ENCODE measurements at places on chromosomes 12 and 14.

GRCh38 chr12:122282061-122282460, 15.8 kb upstream of the VPS33A start:
- no peaks in the 10 kb centered on the region for H3K4me1 ChIP-seq
- no peak for DNase-seq
- peaks cover 18% of the 10 kb centered on the region for H3K36me3 ChIP-seq
- H3K4me3 ChIP-seq, result no peak overlapping the region

DNA sequence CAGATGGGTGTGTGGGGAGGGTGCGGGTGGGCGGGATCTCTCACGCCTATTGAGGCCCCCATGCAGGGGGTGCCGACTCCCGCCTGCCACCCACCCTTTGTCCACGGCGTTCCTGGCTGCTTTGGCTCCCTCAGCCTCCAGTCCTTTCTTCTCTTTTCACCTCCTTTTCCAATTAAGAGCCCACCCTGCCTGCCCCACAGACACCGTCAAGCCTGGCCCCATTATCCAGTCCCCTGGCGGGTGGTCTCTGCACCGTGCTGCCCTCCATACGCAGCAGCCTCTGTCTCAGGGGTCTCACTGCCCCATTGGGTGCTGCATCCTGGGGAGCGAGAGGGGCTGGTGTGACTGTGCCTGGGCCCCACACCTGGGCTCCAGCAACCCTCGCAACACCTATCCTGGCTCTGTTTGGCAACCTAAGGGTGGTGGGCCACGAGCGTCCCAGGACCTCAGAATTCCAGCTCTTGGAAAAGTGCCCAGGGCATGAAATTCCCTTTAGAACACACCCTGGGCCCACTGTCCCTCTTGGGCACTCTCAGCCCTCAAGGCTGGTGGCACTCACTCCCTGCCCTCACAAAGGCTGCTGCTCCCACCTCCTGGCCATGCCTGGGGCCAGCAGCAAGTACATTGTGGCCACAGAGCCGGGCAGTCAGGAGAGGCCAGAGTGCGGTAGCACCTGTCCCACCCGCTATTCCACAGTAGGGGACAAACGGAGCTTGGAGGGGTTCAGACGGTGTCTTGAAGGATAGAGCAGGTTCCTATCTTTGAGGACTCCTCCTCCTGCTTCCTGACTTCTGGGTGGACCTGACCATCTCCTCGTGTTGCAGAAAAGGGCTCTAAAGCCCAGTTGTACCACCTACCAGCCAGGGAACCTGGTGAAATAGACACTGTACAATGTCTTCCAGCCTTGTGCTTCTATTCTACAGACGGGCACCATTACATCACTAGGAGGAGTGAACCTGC, 114.1 kb downstream of the KIF26A start:
- H3K27me3 ChIP-seq, result peaks cover 2% of the 10 kb centered on the region
- no peaks in the 10 kb centered on the region for H3K36me3 ChIP-seq
- no peaks in the 10 kb centered on the region for H3K4me1 ChIP-seq
- no peak overlapping the region for H3K4me3 ChIP-seq

- H3K27ac ChIP-seq, result no peak overlapping the region
- no peak overlapping the region for H3K4me3 ChIP-seq
- no peaks in the 10 kb centered on the region for H3K4me1 ChIP-seq
- peaks cover 6% of the 10 kb centered on the region for H3K27me3 ChIP-seq
- H3K36me3 ChIP-seq, result no peaks in the 10 kb centered on the region
These were observed 1006.4 kb upstream of the TMEM132C start for GRCh38 chr12:127260531-127260930.

DNA sequence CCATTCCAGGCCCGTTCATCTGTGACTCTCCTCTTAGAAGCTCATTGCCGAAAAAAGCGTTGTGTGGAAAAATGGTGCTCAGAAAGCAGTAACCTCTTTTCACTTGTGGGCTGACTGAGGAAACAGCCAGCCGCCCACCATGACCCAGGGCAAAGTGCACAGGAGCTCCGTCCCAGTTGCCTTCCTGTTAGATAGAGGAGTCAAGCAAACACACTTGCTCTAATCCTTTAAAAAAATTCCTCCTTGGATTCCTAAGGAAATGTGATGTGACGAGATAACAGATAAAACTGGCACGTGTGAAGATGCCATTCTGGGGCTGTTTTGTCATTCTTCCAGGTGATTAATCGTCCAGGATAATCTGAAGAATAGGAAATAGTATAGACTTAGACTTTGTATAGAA, 396.8 kb upstream of the DDHD1 start:
- H3K4me1 ChIP-seq, result peaks cover 22% of the 10 kb centered on the region
- no peaks in the 10 kb centered on the region for H3K36me3 ChIP-seq
- peak; percentile 56 for DNase-seq
- peak overlapping the region; percentile 89 for H3K27ac ChIP-seq
- no peaks in the 10 kb centered on the region for H3K27me3 ChIP-seq

DNA sequence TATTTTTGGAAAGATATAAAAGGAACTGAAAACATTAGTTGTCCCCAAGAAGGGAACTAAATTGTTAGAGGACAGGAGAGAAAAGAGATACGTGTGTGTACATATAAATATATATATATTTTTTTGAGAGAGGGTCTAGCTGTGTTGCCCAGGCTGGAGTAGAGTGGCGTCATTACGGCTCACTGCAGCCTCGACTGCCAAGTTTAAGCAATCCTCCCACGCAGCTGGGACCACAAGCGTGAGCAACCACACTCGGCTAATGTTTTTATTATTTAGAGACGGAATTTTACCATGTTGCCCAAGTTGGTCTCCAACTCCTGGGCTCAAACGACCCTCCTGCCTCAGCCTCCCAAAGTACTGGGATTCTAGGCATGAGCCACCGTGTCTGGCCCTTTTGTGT, 16.2 kb upstream of the NOP2 start:
- peaks cover 45% of the 10 kb centered on the region for H3K36me3 ChIP-seq
- no peaks in the 10 kb centered on the region for H3K27me3 ChIP-seq
- H3K27ac ChIP-seq, result no peak overlapping the region
- no peak for DNase-seq
- H3K4me1 ChIP-seq, result peaks cover 3% of the 10 kb centered on the region

GRCh38 chr12:26369588-26369987, 174.2 kb downstream of the SSPN start:
- DNase-seq, result no peak
- peaks cover 9% of the 10 kb centered on the region for H3K4me1 ChIP-seq
- H3K36me3 ChIP-seq, result no peaks in the 10 kb centered on the region
- no peak overlapping the region for H3K27ac ChIP-seq
- no peak overlapping the region for H3K4me3 ChIP-seq

DNA sequence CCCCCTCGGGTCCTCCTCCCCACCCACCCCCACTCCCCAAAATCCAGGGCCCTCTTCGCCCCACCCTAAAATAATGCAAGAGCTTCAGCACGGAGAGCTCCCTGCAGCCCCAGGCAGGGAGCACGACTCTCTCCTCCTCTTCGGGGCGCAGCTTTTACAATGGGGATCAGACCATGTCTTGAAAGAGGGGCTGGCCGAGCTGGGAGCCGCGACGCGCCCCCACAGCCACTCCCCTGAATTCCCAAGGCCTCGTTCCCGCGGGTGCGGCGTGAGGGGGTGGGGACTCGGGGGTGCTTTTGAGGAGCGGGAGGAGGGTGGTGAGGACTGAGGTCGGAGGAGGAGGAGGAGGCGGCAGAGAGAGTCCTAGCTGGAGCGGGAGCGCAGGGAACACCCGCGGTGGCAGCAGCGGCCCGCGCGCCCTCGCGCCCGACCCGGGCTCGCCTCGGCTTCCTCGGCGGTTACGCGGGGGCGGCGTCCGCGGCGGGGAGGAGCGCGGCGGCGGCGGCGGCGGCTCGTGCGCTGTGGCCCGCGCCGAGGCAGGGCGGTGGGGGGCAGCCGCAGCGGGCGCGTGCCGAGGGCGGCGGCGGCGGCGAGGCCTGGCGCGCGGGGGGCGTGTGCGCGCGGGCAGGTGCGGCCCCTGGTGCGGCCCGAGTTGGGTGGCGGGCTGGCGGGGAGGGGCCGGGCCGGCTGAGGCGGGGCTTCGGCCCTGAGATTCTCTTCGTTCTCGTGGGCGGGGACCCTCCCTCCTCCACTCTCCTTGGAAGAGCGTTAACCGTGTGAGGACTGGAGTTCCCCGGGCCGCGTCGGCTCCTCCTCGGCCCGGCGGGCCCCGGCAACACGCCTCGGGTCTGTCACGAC, at the start of gene ANKS1B:
TSS of gene ANKS1B (minus strand) at position 666 of the 858 bp plus-strand sequence. CDS start 699 bp downstream, outside the sequence.
- H3K36me3 ChIP-seq, result no peaks in the 10 kb centered on the region
- peak within 1 kb of the TSS; percentile 94 for H3K4me3 ChIP-seq

DNA sequence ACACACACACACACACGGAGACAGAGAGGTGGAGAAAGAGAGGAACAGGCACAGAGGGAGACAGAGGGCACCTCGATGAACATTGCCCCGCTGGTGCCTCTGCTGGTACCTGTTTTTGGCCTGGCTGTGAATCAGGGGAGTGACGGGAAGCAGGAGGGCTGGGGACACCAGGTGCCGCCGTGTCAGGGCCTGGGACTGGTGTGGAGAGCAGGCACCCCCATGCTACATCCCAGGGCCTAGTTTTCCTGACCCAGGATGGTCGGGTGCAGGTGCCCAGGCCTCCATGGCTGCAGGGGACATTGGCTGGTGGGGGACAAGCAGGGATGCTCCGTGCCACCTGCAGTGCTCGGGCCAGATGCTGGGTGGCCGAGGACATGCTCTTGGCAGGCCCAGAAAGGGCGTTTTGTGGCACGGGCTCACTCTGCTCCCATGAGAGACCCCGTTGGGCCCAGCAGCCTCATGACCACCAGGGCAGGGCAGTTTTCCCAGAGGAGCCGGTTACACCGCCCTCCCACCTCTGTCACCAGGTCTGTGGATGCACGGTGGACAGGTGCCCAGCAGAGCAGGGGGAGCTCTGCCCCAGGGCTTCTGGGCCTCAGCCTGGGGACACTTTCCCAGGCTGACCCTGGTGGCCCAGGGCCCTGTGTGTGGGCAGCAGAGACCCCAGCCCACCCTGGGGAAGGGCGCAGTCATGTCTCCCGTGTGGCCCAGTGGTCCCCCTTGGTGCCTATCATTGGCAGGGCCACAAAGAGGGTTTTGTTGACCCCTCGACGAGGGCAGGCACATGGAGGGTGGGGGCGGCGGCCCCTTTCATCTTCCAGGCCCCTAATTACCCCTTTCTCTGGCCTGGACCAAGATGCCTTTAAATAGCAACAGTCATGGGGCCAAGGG, 207.5 kb upstream of the RTL1 start:
- peaks cover 4% of the 10 kb centered on the region for H3K36me3 ChIP-seq
- no peak overlapping the region for H3K27ac ChIP-seq
- DNase-seq, result no peak
- peaks cover 13% of the 10 kb centered on the region for H3K27me3 ChIP-seq

DNA sequence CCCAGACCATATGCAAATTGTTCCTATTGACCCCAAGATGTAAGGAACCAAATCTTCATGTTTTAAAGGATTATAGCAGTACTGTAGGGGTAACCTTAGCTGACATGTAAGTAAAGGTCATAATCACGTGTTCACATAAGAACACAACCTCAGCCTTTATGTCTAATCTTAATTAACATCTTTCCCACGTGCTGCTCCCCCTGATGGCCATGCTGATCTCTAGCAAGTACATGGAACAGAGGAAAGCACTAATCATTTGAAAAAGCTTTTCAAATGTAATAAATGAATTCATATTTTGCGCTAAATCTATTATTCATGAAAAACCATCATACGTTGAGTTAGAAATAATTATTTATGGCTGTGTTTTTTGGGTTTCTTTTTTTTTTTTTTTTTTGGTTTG, 30.5 kb upstream of the ITPR2 start:
- H3K4me1 ChIP-seq, result peaks cover under 1% of the 10 kb centered on the region
- DNase-seq, result no peak
- H3K27me3 ChIP-seq, result peaks cover 2% of the 10 kb centered on the region
- H3K27ac ChIP-seq, result no peak overlapping the region
- H3K4me3 ChIP-seq, result no peak overlapping the region
- no peaks in the 10 kb centered on the region for H3K36me3 ChIP-seq

DNA sequence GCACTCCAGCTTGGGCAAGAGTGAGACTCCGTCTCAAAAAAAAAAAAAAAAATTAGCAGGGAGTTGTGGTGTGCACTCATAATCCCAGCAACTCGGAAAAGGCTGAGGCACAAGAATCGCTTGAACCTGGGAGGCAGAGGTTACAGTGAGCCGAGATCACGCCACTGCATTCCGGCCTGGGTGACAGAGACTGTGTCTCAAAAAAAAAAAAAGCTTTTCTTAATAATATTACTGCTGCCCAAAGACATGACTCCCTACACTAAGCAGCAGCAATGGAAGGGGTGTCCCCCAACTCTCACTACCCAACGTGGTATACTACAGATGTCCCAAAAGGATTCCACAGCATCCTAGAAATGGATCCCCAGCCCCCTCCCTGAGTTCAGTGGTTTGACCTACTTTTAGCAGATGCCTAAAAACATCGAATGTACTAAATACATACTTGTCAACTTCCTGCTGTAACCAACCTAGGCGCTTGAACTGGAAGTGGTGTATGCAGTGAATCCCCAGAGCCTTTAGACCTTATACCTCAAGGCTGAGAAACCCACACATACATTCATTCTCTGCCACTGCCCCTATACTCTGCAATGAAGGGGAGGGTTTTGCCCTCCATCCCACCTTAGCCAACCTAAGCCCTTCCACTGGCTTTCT, 8.5 kb upstream of the FKBP11 start:
- peak overlapping the region; percentile 62 for H3K4me3 ChIP-seq
- peaks cover 54% of the 10 kb centered on the region for H3K36me3 ChIP-seq
- H3K27me3 ChIP-seq, result peaks cover 11% of the 10 kb centered on the region
- H3K27ac ChIP-seq, result no peak overlapping the region
- no peak for DNase-seq

- H3K4me1 ChIP-seq, result no peaks in the 10 kb centered on the region
- no peak overlapping the region for H3K27ac ChIP-seq
- no peaks in the 10 kb centered on the region for H3K36me3 ChIP-seq
- H3K4me3 ChIP-seq, result no peak overlapping the region
- DNase-seq, result no peak
These were observed 163.9 kb upstream of the VASH1 start for GRCh38 chr14:76597387-76597786.

Measured in endothelial cell (in vitro differentiated cells).